Heart right ventricle (tissue), 16 donors: ENCODE measurements at places on chromosomes 6 and 20.

- H3K4me3 ChIP-seq, result no peak overlapping the region
- no peak for DNase-seq
- no peaks in the 10 kb centered on the region for H3K27me3 ChIP-seq
- peaks cover 13% of the 10 kb centered on the region for H3K4me1 ChIP-seq
Observed at GRCh38 chr6:14381829-14382677, 264.5 kb downstream of the CD83 start.

- H3K36me3 ChIP-seq, result no peaks in the 10 kb centered on the region
- no peak overlapping the region for H3K4me3 ChIP-seq
- no peak overlapping the region for H3K27ac ChIP-seq
- no peak for DNase-seq
- H3K4me1 ChIP-seq, result no peaks in the 10 kb centered on the region
Observed at GRCh38 chr6:14379568-14379967, 262.0 kb downstream of the CD83 start.

DNA sequence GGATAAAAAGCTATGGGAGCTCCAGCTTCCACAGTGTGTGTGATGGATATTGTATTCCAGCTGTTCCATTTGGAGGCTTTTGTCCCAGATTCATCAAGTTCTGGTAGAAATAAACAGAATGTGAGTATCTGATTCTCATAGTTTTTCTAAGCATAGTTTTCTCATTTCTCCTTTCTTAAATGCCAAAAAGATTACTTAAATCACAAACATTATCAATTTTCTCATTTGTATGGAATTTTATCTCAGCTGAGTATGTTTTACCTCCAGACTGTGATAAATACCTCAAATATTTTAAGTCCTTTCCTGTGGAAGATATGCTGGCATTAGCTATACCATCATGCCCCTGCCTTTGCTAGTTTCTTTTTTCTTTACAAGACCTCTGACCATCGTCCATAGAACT is 767.3 kb downstream of the TFAP2A start:
- H3K4me1 ChIP-seq, result no peaks in the 10 kb centered on the region
- H3K27me3 ChIP-seq, result no peaks in the 10 kb centered on the region
- no peaks in the 10 kb centered on the region for H3K36me3 ChIP-seq
- no peak for DNase-seq
- no peak overlapping the region for H3K4me3 ChIP-seq

GRCh38 chr20:53894707-53895384 is 175.5 kb downstream of the BCAS1 start:
- no peak overlapping the region for H3K27ac ChIP-seq
- no peak for DNase-seq
- H3K4me3 ChIP-seq, result no peak overlapping the region
- H3K27me3 ChIP-seq, result no peaks in the 10 kb centered on the region

GRCh38 chr6:15171026-15171425 is 74.8 kb upstream of the JARID2 start:
- no peak for DNase-seq
- no peaks in the 10 kb centered on the region for H3K4me1 ChIP-seq
- no peaks in the 10 kb centered on the region for H3K36me3 ChIP-seq
- no peaks in the 10 kb centered on the region for H3K27me3 ChIP-seq
- no peak overlapping the region for H3K27ac ChIP-seq

- H3K36me3 ChIP-seq, result no peaks in the 10 kb centered on the region
- no peak overlapping the region for H3K4me3 ChIP-seq
- no peak for DNase-seq
- no peaks in the 10 kb centered on the region for H3K4me1 ChIP-seq
- H3K27ac ChIP-seq, result no peak overlapping the region
- H3K27me3 ChIP-seq, result peaks cover 11% of the 10 kb centered on the region
Observed at GRCh38 chr20:58546416-58546711, 31.2 kb upstream of the APCDD1L start.

GRCh38 chr6:143937668-143937970 is 70.4 kb downstream of the PLAGL1 start:
- no peaks in the 10 kb centered on the region for H3K4me1 ChIP-seq
- H3K4me3 ChIP-seq, result no peak overlapping the region
- no peak for DNase-seq
- no peak overlapping the region for H3K27ac ChIP-seq
- no peaks in the 10 kb centered on the region for H3K27me3 ChIP-seq

GRCh38 chr20:37202267-37202943 is 23.1 kb upstream of the MROH8 start:
- DNase-seq, result no peak
- peaks cover 14% of the 10 kb centered on the region for H3K4me1 ChIP-seq
- no peak overlapping the region for H3K4me3 ChIP-seq
- peaks cover 31% of the 10 kb centered on the region for H3K36me3 ChIP-seq

GRCh38 chr6:92147246-92147645 is 1272.1 kb downstream of the EPHA7 start:
- no peak overlapping the region for H3K27ac ChIP-seq
- no peak overlapping the region for H3K4me3 ChIP-seq
- no peaks in the 10 kb centered on the region for H3K36me3 ChIP-seq
- H3K27me3 ChIP-seq, result no peaks in the 10 kb centered on the region
- H3K4me1 ChIP-seq, result no peaks in the 10 kb centered on the region

DNA sequence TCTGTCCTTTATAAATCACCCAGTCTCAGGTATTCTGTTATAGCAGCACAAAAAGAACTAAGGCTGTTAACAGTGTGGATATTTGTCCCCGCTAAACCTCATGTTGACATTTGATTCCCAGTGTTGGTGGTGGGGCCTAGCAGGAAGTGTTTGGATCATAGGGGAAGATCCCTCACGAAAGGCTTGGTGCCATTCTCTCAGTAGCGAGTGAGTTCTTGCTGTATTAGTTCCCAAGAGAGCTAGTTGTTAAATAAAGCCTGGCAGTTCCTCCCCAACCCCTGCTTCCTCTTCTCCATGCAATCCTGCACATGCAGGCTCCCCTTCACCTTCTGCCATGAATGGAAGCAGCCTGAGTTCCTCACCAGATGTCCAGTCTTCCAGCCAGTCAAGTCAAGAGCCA is 29.8 kb upstream of the ERVFRD-1 start:
- H3K36me3 ChIP-seq, result peaks cover under 1% of the 10 kb centered on the region
- no peaks in the 10 kb centered on the region for H3K27me3 ChIP-seq
- DNase-seq, result no peak
- H3K27ac ChIP-seq, result no peak overlapping the region
- no peaks in the 10 kb centered on the region for H3K4me1 ChIP-seq
- no peak overlapping the region for H3K4me3 ChIP-seq

DNA sequence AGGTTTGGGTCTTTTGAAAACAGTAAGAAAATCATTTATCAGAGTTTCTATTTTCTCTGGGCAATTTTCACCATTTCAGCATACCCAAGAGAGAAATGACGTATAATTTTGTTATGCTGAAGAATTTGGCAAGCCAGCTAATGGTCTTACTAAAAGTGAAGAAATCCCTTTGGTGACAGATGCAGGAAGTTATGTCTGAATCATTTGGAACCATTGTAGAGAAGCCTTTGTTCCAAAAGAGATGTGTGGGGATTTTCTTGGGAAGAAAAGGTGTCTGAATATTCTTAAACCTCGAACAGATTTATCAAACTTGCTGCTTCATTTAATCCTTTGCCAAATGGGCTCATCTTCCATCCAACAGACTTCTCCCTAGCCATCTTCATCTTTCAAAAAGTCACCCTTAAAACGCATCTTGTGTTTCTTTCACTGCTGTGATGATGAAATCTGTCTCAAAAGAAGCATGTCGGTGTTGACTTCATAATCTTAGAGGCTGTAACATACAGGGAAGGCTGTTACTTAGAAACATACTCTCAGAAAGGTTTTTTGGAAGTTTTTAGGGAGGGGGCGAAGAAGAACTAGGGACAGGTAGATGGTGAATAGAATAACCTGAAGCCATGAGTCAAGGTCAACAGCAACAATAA is 39.5 kb downstream of the CITED2 start:
- no peak overlapping the region for H3K4me3 ChIP-seq
- H3K27ac ChIP-seq, result peak overlapping the region; percentile 47
- no peaks in the 10 kb centered on the region for H3K27me3 ChIP-seq
- DNase-seq, result no peak
- peaks cover 8% of the 10 kb centered on the region for H3K4me1 ChIP-seq

GRCh38 chr6:133340557-133340956 is 99.4 kb downstream of the EYA4 start:
- no peak overlapping the region for H3K27ac ChIP-seq
- DNase-seq, result no peak
- H3K36me3 ChIP-seq, result no peaks in the 10 kb centered on the region

- H3K4me3 ChIP-seq, result no peak overlapping the region
- no peaks in the 10 kb centered on the region for H3K27me3 ChIP-seq
- DNase-seq, result no peak
Observed at GRCh38 chr6:15366879-15367278, 121.0 kb downstream of the JARID2 start.

- H3K4me1 ChIP-seq, result peaks cover 51% of the 10 kb centered on the region
- no peak for DNase-seq
- H3K27me3 ChIP-seq, result no peaks in the 10 kb centered on the region
- H3K4me3 ChIP-seq, result no peak overlapping the region
Observed at GRCh38 chr6:7143476-7143974, 35.8 kb downstream of the RREB1 start.

- H3K4me1 ChIP-seq, result no peaks in the 10 kb centered on the region
- no peak for DNase-seq
- H3K27ac ChIP-seq, result no peak overlapping the region
- H3K4me3 ChIP-seq, result no peak overlapping the region
- no peaks in the 10 kb centered on the region for H3K36me3 ChIP-seq
- no peaks in the 10 kb centered on the region for H3K27me3 ChIP-seq
Observed at GRCh38 chr6:141808662-141809061, 324.1 kb upstream of the GJE1 start.

DNA sequence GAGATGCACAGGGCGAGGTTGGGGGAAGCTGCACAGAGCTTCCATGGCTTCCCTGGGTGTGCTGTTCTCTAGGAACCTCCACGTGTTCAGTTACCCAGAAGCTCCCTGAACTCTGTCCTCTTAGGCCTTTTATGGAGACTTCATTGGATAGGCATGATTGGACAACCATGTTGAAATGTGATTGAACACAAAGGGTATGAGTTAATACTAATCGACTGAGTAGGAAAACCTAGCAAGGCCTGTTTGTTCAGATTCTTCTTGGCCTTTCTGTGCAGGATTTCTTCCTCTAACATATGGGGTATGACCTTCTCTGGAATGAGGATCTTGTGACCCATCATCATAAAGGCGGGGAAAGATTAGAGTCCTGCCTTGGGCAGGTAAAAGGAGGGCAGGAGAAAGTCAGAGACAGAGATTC is 70.7 kb upstream of the SMIM29 start:
- no peaks in the 10 kb centered on the region for H3K36me3 ChIP-seq
- H3K27ac ChIP-seq, result peak overlapping the region; percentile 45

DNA sequence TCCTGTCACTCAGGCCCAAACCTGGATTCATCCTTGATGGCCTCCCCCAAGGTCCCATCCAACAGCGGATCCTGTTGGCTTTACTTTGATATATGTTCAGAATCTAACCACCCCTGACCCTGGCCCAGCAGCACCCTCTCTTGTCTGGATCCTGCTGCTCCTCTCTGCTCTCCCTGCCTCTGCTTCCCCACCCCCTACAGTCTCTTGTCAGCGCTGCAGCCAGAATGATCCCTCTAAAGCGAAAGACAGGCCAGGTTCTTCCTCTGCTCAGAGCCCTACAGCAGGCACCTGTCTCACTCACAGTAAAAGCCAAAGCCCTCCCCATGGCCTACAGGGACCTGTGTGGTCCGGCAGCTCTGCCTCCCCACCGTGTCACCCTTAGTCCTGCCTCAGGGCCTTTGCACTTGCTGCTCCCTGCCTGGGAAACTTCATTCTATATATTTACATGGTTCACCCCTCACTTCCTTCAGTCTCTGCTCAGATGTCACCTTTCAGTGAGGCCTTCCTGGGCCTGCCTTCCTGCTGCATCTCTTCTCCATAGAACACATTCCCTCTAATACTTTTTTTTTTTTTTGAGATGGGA is 37.4 kb upstream of the KCNB1 start:
- H3K27me3 ChIP-seq, result no peaks in the 10 kb centered on the region
- H3K36me3 ChIP-seq, result no peaks in the 10 kb centered on the region
- H3K27ac ChIP-seq, result no peak overlapping the region
- no peak overlapping the region for H3K4me3 ChIP-seq
- no peak for DNase-seq

DNA sequence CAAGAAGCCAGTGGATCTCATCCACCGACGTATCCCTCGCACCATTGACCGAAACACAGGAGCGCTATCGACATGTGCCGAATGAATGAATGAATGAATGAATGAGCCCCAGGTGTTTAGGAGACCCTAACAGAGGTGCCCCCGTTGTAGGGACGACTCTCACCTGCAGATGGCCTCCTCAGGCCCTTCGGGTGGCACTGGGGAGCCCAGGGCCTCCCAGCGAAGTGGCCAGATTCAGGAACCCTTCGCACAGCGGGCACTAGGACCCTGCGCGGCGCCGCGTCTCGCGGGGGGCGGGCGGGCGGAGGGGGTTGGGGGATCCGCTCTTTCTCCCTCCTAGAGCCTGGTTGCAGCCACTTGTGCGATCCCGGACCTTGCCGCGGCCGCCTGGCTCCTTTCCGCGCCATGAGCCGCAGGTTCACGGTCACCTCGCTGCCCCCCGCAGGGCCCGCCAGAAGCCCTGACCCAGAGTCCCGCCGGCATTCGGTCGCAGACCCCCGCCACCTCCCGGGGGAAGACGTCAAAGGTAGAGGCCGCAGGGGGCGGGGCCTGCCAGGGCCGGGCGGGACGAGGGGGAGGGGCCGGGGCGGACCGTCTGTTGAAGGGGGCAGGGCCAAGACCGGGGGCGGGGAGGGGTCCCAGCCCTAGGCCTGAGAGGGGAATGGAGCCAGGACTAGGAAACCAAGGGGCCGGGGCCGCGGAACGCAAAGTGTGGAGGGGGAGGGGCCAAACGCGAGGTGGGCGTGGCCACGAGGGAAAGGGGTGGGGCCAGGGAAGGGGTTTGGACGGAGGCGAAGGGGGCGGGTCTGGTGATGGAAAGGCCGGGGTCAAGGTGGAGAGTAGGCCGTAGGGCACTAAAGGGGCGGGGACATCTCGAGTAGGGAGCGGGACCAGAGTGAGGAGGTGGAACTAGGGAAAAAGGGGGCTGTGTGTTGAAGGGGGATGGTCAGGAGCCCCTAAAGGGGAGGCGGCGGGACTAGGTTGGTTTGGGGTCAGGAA is 7.4 kb upstream of the SLC12A5 start:
- no peaks in the 10 kb centered on the region for H3K36me3 ChIP-seq
- H3K27ac ChIP-seq, result no peak overlapping the region
- peak overlapping the region; percentile 17 for H3K4me3 ChIP-seq
- peaks cover 16% of the 10 kb centered on the region for H3K4me1 ChIP-seq

DNA sequence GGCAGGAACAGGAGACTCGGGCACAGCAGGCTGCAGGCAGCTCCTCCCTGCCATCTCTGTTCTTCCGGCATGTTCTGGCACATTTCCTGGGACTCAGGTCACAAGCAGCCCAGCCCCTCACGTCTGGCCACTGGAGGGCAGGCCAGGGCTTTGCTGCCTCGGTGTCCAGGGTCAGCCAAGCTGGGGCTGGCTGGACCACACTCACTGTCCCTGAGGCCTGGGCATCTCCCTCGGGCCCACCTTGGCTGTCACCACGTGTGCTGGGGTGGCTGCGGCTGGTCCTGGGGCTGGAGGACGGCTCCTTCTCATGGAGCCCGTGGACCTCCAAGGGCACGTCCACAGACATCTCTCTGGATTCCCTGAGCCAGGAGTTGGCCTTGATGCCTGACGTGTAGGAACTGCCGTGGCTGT is 18.5 kb downstream of the FRMD1 start:
- H3K4me3 ChIP-seq, result no peak overlapping the region
- H3K36me3 ChIP-seq, result no peaks in the 10 kb centered on the region
- peak; percentile 70 for DNase-seq
- no peak overlapping the region for H3K27ac ChIP-seq
- peaks cover 25% of the 10 kb centered on the region for H3K4me1 ChIP-seq

GRCh38 chr6:149488815-149489214 is 4.0 kb upstream of the ZC3H12D start:
- no peak for DNase-seq
- H3K36me3 ChIP-seq, result no peaks in the 10 kb centered on the region
- H3K4me3 ChIP-seq, result no peak overlapping the region
- no peak overlapping the region for H3K27ac ChIP-seq
- H3K4me1 ChIP-seq, result no peaks in the 10 kb centered on the region
